ENCODE measurements at places on chromosomes 6 and 20.

- no peak for DNase-seq
Measured at GRCh38 chr6:75830959-75831885, 82.2 kb downstream of the MYO6 start.

GRCh38 chr20:8943631-8944030 lies 125.3 kb upstream of the PLCB4 start:
- DNase-seq: no peak

DNA sequence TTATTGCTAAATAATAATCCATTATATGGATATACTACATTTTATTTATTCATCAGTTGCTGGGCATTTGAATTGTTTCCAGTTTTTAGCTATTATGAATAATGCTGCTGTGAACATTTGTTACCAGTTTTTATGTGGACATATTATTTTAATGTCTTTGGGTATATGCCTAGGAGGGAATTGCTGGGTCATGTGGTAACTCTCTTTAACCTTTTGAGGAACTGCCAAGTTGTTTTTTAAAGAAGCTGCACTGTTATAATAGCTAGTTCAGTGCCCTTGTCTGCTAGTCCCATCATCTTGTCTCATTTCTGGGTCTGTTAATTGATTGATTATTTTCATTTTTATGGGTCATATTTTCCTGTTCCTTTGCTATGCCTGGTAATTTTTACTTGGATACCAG lies 56.3 kb downstream of the FOXO3 start:
- no peak for DNase-seq

- no peak for DNase-seq
Measured at GRCh38 chr6:40579101-40579500, 8.1 kb downstream of the LRFN2 start.

GRCh38 chr6:3266170-3266569 lies 7.4 kb downstream of the PSMG4 start:
- no peak for DNase-seq

- no peak for DNase-seq
Measured at GRCh38 chr6:54086439-54086838, 24.8 kb upstream of the MLIP start.

DNA sequence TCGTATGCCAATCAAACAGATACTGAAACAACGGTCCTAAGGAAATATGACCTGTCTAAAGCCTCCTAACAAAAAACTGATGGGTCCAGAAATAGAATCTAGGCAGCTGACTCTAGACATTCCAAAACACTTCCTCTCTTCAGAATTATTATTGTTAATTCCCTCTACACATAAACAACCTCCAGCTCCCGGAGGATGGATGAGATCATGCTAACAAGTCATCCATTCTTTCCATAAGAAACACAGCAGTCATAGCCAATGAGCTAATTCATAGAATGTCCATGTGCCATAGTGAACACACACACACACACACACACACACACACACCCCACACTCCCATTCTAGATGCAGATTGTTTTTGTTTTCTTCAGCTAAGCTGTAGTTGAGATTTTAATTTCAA lies 44.3 kb downstream of the HDGFL1 start:
- DNase-seq: no peak

GRCh38 chr20:44561876-44562275 lies 20.5 kb upstream of the PKIG start:
- DNase-seq: no peak

DNA sequence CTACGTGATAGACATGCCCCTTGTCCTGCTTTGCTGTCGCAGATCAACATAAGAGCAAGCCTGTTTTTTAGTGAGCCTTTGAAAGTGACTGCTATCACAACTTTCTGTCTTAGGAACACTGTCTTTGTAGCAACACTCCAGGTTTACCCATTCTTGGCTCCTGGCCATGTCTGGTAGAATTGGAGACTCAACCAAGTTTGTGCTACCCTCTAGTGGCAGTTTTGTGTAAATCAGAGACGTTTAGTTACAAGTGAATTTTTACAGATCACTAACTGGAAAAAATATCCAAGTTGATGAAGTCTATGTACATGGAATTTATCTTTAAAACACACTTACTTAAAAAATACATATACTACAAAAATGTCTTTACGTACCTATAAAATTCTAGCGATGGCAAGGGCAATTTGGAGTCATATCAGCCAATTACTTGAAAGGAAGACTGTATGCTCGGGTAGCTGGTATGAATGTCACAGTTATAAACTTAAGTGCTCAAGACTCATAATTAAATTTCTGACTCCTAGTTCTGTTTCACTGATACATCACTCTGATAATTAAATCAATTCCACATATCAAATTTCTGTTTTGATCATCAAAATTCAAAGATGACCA lies 101.4 kb downstream of the ADGB start:
- DNase-seq: peak; percentile 0

DNA sequence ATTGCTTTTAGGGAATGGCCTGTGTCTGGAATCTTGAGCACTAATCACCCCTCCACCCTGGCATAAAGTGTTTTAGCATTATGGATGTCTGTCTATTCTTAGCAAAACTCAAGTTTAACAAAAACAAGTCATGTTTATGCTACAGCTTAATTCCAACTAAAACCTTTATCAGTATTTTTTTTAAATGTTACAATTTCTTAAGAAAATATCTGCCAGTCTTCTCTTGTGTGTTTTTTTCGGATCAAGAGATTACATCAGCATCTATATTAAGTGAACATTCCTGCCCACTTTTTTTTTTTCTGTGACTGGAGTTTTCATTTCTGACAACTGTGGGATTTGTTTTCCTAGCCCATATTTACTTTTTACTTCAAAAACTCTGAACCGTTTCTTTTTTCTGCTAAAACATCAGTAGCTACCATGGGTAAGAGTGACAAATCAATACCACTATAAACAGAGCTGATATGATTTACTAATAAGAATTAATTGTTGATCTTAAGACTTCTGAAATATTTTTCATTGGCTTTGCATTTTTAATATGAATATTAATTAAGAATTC lies 94.3 kb downstream of the EDN1 start:
- no peak for DNase-seq

DNA sequence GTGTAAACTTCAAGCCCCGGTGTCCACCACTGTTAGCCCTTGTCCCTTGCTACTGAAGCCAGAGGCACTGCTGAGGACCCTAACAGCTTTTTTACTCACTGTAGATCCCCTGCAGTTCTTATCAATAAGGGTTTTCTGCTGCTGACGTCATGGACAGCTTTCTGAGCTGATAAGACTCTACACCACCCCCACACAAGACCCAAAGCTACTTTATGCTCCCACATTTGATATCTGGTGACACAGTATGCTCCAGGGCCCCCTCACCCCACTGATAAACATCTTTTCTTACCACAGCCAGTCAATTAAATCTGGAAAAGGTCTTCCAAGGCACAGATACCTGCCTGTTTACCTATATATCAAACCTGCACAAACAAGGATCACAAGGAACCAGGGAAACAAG lies 65.3 kb downstream of the NUS1 start:
- DNase-seq: no peak

DNA sequence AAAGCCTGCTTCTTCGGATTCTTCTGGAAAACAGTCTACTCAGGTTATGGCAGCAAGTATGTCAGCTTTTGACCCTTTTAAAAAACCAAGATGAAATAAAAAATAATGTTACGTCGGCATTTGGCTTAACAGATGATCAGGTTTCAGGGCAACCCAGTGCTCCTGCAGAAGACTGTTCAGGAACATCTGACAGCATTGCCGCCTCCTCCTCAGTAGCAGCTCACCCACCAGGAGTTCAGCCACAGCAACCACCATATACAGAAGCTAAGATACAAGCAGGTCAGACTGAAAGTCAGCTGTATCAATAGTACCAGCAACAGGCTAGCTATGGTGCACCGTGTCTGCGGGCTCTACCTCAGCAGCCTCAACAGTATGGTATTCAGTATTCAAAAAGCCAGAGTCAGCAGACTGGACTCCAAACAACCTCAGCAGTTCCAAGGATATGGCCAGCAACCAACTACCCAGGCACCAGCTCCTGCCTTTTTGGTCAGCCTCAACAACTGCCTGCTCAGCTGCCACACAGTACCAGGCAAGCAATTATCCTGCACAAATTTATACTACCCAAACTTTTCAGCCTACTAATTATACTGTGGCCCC lies 51.9 kb downstream of the BTBD9 start:
- no peak for DNase-seq

- no peak for DNase-seq
Measured at GRCh38 chr20:21339499-21339898, 36.4 kb downstream of the XRN2 start.

GRCh38 chr20:57882451-57883161 lies 172.8 kb upstream of the PMEPA1 start:
- DNase-seq: no peak

DNA sequence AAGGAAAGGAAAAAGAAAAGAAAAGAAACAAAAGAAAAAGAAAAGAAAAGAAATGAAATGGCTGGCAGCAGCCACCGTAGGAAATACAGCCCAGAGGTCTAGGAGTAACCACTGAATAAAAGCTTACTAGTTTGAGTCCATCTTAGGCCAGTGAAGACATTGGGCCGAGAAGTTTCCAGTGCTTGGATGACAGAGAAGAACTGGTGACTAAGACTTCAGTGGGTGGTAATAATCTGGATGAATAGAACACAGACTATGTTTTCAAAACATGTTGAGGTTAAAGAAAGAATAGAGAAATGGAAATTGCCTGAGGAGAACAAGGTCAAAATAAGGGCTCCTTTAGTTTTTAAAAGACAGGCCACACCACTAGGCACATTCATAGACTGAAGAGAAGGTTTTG lies 198.8 kb downstream of the ATXN1 start:
- DNase-seq: no peak

DNA sequence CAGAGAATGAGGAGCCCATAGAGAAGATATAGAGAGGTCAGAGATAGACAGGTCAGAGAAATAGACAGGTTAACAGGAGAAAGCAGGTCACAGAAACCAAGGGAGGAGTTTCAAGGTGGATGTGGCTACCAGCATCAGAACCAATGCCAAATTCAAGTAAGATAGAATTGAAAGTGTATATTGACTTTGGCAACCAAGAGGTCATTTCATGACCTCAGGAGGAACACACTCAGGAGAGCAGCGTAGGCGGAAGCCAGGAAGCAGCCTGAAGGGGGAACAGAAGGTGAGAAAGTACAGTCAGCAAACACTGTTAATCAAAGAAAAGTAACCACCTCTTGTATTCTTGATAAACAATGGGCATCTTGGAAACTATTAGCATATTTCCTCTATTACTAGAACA lies 33.9 kb upstream of the ALDH8A1 start:
- DNase-seq: no peak

- DNase-seq: no peak
Measured at GRCh38 chr6:146153040-146153758, 124.3 kb downstream of the GRM1 start.

DNA sequence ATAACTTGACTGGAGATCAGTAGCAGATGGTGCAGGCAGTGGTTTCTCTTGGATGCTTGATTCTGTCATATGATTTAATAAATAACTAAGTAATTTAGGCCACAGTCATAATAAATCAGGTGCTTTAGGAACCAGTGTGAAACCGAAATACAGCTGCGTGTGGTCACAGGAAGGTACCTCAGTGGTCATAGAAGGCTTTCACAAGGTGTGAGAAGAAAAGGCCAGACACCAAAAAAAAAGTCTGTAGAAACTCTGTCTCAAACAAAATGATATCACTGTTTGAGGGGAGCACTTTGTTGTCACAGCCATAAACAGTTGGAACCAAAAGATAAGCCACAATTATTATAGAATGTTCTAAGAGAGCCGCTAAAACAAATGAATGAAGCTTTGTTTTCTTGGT lies 56.5 kb downstream of the ARMC2 start:
- DNase-seq: no peak

GRCh38 chr20:63850689-63851547 lies 10.4 kb upstream of the ABHD16B start:
- no peak for DNase-seq

DNA sequence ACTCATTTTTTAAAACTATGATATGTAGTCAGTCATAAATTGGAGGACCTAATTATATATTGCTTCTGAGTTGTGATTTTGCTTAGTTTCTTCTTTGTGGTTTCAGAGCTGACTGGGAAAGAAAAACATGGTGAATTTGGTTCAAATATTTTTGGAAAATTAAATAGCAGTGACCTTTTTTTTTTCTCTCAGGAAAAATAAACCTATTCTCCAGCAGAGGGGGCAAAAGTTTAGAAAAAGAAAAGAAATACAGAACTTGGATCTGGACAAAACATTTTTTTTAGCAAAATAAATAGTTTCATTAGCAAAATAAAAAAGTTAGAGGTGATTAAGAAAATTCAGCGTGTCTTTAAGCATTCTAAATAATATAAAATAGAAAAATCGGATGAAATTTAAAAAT lies 10.2 kb downstream of the COL10A1 start:
- no peak for DNase-seq

DNA sequence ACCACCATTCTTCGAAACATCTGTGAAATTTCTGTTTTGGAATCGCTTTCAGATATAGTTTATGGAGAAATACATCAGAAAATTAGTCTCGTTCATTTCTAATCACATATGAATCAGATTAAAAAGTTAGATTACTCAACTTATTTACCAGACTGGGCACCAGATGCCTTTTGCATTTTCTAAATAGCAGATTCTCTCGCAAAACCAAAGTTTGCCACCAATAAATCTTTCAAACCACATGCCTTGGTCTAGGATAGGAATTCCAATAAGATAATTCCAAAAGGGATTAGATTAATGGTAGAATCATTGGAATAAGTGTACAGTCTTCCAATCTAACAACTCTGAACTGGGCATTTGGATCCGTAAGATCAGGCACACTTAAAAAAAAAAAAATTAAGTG lies 160.4 kb upstream of the TAB2 start:
- DNase-seq: no peak

GRCh38 chr6:39865011-39865888 lies 69.0 kb downstream of the MOCS1 start:
- no peak for DNase-seq

DNA sequence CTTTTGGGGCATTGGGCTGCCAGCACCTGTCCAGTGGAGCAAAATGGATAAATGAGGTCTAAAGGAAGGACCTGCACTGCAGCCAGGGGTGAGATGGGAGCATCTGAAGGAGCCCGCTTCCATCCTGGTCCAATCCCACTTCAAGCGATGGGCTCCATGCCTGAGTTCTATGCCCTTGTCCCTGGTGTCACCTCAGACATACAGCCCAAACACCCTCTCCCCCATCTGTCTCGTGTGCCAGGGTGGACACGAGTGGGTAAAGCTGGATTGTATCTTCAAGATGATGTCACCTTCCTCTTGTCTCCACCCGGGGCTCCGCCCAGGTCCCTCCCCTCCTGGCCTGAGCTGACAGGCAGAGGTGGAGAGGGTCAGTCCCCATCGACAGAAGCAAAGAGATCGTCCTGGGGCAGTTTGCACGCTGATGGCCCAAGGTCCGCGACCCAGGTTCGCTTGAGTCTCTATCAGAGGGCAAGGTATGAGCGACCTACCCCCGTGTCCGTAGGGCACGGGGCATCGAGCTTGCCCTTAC lies 544 bp downstream of the SMIM29 start:
- peak; percentile 40 for DNase-seq
